ENCODE measurements at places on chromosomes 7 and 10.

DNA sequence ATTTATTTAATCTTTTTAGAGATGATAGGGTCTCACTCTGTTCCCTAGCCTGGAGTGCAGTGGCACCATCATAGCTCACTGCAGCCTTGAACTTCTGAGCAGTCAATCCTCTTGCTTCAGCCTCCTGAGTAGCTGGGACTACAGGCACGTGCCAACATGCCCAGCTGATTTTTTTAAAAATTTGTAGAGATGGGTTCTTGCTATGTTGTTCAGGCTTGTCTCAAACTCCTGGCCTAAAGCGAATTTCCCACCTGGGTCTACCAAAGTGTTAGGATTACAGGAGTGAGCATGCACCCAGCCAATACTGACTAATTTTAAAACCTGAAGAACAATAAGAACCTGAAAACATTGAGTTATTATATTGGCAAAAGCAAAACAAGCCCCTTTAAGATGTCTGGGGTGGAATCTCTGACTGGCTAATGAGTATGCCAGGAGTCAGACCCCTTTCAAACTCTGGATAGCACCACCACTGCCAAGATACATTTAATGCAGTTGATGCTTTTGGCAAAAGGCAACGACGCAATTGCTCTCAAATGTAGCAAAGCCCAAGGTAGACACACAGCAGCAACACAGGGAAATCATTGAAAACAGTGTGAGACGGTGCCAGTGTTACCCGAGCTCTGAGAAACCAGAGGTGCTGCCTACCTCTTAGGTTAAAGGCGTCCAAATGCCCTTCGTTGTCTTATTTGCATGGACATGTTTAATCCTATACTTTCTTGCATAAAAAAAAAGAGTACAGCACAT, 40.7 kb upstream of the TOMM7 start:
- DNase-seq = no peak

- DNase-seq = no peak
These were observed 49.4 kb upstream of the RET start for GRCh38 chr10:43027331-43027955.

GRCh38 chr10:19904202-19904661, 88.0 kb downstream of the PLXDC2 start:
- DNase-seq = no peak

- no peak for DNase-seq
These were observed 269.1 kb downstream of the ZNF248 start for GRCh38 chr10:37588299-37588698.

- no peak for DNase-seq
These were observed 79.9 kb downstream of the PRKAG2 start for GRCh38 chr7:151796871-151797537.
